ENCODE measurements at places on chromosomes 7 and 10.

- DNase-seq, result no peak
Measured at GRCh38 chr10:36118314-36118713, 476.2 kb upstream of the FZD8 start.

- DNase-seq, result no peak
Measured at GRCh38 chr10:25818751-25819150, 115.3 kb upstream of the MYO3A start.

- no peak for DNase-seq
Measured at GRCh38 chr7:107890493-107890961, 456 bp upstream of the DLD start.

DNA sequence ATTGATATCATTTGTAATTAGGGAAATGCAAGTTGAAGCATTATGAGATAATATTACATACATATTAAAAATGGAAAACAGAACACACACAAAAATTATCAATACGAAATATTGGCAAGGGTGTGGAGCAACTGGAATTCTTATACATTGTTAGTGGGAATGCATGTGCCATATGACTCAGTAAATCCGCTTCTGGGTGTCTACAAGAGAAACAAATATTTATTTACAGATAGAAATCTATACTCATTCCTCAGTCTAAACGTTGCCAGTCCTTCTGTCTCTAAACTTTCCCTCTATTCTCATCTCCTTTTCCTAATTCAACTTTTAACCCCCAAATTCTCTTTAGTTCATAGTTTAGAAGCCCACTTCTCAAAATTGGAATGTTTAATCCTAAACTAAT, 170.4 kb upstream of the LRRTM3 start:
- DNase-seq, result no peak

DNA sequence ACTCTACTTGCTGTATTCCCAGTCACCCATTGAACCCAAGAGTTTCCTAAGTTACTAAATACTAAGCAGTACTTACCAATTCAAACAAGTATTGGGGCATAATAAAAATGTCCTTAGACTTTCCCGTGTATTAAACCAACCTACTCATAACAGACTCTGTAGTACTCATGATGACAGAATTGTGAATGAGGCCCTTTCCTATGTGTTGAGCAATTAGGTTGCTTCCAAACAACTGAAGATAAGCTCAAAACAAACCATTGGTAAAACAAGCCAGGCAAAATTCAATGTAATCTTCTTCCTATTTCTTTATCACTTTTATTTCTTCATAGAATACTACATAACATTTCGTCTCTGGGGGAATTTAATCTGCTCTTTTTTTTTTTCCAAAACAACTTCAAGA, 106.5 kb upstream of the ANK3 start:
- no peak for DNase-seq

DNA sequence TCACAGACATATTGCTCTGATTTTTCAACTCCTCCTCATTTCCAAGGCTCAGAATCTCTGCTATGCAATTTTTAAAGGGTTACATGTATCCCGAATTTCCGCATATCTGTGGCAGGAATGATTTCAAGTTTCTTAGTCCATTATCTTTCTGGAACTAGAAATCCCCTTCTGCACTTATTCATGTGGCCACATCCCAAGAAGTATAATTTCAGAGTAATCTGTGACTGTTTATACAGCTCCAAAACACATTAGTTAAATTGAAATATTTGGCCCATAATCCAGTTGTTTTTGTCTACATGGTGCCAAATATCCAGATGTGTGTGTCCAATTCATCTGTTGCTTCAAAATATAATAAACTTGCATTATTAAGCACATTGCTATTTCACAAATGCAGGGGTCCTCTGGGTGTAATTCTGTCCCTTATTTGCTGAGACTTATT, 271.2 kb downstream of the ARHGAP12 start:
- peak; percentile 51 for DNase-seq

- no peak for DNase-seq
Measured at GRCh38 chr7:82507976-82508677, 64.5 kb upstream of the CACNA2D1 start.

DNA sequence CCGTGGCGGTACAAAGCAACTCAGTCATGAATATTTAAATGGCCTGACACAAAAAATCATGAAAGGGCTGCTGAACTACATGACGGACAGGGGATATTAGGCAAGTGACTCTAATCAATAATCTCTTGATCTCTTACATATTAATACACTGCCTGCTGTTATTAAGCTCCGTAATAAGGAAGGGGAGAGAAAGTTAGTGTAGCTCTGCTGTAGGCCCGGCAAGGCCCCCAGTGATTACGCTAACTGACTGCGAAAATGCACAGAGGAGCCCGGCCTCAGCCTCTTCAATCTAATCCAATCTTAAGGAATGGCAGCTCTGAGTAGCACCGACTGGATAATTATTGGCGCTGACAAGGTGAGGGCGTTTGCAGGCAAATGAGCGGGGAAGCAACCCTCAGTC, 583.5 kb upstream of the MKI67 start:
- DNase-seq, result no peak

DNA sequence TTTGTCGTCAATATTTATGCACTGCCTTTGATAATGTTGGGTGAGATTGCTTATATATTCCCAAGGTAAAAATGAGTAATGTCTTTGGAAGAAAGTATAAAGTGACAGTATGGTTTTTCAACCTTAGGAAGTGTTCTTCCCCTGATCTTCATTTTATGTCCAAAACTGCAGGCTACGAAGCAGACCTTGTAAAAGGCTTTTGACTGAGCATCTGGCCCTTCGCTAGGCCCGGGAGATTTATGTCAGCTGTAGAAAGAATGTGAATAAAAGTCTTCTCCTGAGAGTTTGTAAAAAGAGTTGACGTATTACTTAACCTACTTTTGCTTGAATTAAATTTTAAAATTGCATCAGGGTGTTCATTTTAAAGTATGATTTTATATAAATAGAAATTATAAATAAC, 116.8 kb downstream of the CPED1 start:
- DNase-seq, result no peak

- DNase-seq, result no peak
Measured at GRCh38 chr7:1361016-1361755, 98.1 kb downstream of the MICALL2 start.

DNA sequence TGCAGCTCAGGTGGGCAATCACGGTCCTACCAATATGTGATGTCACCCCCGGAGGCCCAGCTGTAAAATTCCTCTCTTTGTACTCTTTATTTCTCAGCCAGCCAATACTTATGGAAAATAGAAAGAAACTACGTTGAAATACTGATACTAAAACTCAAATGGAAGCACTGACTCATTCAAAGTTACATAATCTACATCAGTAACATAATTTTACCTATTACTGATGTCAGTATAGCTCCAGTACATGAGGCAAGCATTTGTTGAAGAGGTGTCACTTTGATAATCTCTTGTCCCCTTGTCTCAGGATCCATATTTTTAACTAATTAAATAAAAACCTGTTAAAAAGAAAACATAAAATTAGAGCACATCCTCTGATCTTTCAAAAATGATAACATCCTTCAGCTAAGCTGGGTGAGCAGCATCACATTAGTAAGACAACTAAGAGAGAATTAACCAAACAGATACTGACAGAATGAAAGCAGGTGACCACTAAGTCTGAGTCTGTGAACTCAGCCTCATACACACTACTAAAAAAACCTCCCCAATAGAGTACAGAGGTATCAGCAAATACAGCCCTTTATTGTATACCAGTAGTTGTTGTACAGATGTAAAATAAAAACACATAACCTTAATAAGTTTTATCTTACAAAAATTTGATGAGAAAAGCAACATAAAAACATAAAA, 17.6 kb downstream of the SLC25A40 start:
- no peak for DNase-seq

- no peak for DNase-seq
Measured at GRCh38 chr10:12394241-12395033, 45.1 kb downstream of the CAMK1D start.

DNA sequence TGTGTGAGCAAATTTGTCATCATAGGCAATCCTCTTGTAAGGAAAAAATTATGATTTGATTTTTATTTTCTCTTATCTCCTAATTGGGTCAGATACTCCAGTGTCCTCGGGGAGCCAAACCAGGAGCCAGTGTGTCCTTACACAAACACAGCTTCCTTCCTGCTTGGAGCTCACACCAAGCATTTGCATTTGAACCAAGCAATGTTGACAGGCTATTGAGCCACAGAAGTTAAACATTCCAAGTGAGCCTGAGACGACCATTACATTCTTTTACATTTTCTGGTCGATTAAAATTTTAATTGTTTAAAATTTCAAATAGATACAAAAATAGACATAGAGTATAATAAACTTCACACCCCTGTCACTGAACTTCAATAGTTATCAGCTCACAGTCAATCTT, 194.8 kb downstream of the CFTR start:
- no peak for DNase-seq

GRCh38 chr7:4613846-4614548, 68.1 kb upstream of the FOXK1 start:
- DNase-seq, result no peak

DNA sequence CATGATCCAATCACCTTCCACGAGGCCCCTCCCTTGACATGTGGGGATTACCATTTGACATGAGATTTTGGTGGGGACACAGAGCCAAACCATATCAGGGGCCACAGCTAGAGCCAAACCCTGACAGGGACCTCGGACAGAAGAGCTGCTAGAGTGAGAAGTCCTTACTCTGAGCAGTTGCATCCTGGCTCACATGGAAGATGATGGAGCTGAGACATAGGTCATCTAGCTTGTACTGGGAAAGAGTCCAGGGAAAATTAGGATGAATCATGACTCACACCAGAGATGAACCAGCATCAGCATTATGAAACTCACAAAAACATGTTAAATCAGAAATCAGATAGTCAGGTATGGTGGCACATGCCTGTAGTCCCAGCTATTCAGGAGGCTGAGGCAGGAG, 12.8 kb upstream of the FMC1 start:
- no peak for DNase-seq

GRCh38 chr10:67771200-67771599, 66.8 kb downstream of the DNAJC12 start:
- no peak for DNase-seq

DNA sequence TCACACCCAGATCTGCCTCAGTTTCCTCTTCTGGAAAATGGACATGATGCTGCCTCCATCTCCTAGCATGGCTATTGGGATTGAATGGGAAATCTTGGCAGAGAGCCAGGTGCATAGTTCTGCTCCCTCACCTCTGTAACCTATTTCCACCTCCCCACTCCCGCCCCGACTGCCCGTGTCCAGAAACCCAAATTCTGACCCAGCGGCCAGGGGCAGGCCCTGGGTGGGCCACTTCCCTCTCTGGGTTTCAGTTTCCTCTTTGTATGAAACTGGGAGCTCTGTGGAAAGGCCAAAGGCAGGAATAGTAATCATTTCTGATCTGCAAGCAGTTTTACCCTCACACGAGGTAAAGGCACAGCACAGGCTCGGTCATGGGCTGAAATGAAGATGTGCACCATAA, 74.1 kb upstream of the DUSP5 start:
- DNase-seq, result no peak

DNA sequence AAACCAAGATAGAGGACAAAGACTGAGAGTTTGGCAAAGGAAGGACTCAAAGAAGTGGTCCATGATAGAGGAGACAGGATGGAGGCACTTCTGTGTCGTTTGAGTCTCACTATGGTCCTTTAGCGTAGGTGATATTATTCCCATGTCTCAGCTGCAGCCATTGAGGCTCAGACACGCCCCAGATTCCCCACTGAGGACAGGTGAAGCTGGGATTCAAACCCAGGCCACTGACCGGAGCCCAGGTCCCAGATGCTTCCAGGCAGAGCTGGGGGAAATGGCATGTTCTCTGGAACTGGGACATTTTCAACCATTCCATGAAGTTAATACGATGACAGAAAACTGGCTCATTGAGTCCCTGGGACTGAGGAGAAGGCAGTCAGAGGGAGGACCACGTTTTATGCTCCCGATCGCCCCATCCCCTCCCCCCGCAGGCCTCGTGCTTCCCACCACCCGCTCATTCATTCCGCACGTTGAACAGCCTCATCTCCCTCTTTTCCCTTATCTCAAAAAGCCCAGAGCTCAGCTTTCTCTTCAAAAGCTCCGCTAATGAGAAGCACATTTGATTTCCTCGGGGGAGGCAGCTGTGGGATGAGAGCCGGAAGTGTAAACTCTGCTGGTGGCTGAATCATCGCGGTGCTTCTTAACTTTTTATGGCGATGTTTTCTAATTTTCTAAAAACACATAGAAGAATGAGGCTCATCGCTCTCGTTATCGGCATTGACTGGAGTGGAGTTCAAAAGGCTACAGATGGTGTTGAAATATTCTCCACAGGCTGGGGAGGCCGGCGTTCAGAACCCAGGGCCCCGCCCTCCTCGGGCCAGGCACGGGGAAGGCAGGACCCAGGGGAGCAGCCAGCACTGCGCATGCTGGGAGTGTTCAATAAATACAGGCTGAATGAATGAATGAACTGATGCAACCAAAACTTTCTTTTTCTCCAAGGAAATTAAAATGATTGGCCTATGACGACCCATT, 64.0 kb downstream of the OAT start:
- DNase-seq, result peak; percentile 44

GRCh38 chr7:42677751-42678699, 233.8 kb downstream of the C7orf25 start:
- no peak for DNase-seq

- DNase-seq, result no peak
Measured at GRCh38 chr10:83954193-83954799, 185.0 kb upstream of the GHITM start.

GRCh38 chr10:5493691-5494090, 5.7 kb downstream of the CALML5 start:
- DNase-seq, result no peak

DNA sequence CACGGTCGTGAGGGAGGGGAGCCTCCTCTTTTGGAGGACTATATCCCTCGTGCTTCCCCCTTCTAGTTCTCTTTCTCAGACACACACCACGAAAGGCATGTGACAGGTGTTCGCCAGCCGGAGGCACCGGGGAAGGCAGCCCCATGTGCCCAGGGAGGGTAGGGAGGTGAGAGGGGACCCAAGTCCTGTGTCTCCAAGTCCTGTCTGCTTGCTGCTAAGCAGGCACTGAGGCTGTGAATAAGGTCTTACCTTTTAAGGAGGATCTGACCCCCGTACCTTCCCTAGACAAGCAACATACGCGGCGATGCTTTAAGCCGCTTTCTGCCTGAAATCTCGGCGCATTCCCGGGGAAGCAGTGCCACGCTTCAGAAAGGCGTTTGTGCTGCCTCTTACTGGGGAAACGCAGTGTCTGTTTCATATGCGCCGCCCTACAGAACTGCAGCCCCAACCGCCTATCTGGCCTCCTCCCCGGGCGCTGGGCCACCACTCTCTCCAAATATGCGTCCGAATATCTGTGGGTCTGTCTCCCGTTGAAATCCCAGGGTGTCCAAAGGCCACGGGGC, 770 bp downstream of the PLXNA4 start:
- DNase-seq, result no peak

- no peak for DNase-seq
Measured at GRCh38 chr10:88115968-88116367, 252.5 kb downstream of the PTEN start.

- no peak for DNase-seq
Measured at GRCh38 chr10:84668186-84668763, 339.9 kb downstream of the CCSER2 start.

DNA sequence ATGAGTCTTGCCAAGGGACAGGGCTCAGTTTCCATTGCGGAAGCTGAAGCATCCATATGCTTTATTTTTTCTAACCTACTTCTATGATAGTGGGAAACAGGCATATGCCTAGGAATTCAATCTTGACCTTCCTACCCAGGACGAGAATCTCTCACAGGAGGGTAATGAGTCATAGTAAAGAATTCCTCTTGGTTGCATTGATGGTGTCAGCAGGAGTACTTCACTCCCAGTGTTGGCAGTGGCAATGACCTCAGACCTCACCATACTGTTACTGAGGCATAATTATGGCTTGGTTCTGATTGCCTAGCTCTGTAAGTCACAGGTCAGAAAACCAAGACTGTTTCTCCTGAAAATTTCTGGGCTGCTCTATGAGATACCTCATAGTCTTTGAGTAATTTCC, 552.9 kb downstream of the ARL4A start:
- DNase-seq, result no peak
